ENCODE measurements at places on chromosomes 4 and X.

GRCh38 chr4:84455697-84456096 lies 43.4 kb downstream of the NKX6-1 start:
- DNase-seq = no peak

DNA sequence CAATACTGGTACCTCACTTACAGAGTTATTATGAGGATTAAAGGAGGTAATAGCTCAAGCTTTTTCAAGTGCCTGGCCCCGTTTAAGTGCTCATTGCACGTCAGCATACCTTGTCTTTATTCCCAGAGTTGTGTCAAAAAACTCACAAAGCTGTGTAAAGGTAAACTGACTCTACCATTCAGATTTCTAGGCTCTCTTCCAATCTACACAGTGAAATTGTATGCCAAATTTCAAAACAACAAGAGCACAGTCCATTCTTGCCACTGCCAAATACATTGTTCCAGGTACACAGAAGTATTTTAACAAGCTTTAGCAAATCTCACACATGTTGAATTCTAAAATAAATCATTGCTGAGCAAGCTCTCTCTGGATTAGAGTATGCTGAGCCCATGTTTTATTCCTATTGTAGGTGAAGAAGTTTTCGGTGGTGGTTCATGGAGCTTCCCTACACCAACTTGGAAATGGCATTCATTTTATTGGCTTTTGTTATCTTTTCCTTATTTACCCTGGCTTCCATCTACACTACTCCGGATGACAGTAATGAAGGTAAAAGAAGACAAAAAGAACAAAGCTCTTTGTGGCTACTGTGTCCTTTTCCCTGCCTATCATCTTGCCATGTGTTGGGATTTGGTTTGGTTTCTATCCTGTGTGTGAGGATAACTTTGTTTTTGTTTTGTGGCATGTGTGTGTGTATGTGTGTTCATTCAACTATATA lies 16.2 kb downstream of the SMIM31 start:
- DNase-seq = no peak

- no peak for DNase-seq
Observed at GRCh38 chr4:78553529-78554060, 2.0 kb downstream of the ANXA3 start.

- no peak for DNase-seq
Observed at GRCh38 chr4:94892051-94892450, 134.3 kb downstream of the BMPR1B start.

DNA sequence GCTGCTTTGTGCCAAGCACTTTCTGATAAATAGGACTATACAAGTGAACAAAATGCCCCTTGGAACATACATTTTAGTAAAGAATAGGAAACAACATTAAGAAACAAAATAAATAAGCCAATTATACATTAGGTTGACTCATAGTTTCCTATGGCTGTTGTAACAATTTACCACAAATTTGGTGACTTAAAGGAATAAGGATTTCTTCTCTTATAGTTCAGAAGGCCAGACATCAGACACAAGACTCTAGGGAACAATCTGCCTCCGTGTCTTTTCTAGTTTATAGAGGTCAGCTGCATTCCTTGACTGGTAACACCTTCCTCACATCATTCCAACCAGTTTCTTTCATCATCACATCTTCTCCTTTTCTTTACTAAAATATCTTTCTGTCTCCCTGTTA lies 235.9 kb upstream of the PCDH18 start:
- DNase-seq = no peak

- DNase-seq = peak; percentile 68
Observed at GRCh38 chr4:54107951-54108748, 8.2 kb downstream of the GSX2 start.

GRCh38 chr4:48366611-48367010 lies 25.3 kb downstream of the SLAIN2 start:
- no peak for DNase-seq

- no peak for DNase-seq
Observed at GRCh38 chr4:163913571-163913970, 419.1 kb downstream of the TMA16 start.

- DNase-seq = no peak
Observed at GRCh38 chr4:82712561-82712960, 86.0 kb downstream of the SCD5 start.

- DNase-seq = no peak
Observed at GRCh38 chr4:84378356-84378755, 120.7 kb downstream of the NKX6-1 start.

- DNase-seq = no peak
Observed at GRCh38 chr4:152808670-152809069, 28.9 kb downstream of the ARFIP1 start.

DNA sequence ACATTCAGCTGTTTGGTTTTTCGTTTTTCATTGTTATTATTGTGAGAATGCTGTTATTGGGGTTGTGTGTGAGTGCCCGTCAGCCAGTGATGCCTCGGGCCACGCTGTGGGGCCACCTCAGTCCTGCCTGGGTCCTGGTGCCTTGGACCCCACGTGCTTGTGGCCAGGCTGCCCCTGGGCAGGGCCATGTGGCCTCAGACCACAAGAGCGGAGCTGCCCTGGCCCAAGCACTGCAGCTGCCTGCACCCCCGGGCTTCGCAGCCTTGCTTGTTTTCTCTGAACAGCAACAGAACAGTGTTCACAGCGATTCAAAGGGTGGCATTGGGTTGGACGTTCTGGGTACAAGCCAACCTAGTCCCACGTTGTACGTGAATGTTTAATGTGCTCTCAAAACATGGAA lies 56.9 kb downstream of the CPLX1 start:
- no peak for DNase-seq

DNA sequence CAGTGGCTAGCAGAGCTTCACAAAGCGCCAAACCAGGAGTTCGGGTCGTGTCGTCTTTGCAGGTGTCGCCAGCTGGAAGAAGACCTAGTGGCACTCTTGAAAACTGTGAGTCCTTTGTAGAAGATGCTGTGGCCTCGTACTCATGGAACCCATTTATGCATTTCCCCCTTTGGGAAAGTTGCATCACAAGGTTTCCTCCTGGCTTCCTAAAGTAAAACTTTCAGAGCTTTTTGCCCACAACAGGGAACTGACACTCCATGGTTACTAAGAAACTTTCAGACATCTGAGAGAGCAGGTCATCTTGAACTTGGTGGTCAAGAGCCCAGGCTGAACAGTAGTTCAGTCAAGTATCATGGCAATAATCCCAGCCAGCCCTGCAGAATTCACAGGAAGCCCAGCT lies 15.9 kb upstream of the NOCT start:
- no peak for DNase-seq

DNA sequence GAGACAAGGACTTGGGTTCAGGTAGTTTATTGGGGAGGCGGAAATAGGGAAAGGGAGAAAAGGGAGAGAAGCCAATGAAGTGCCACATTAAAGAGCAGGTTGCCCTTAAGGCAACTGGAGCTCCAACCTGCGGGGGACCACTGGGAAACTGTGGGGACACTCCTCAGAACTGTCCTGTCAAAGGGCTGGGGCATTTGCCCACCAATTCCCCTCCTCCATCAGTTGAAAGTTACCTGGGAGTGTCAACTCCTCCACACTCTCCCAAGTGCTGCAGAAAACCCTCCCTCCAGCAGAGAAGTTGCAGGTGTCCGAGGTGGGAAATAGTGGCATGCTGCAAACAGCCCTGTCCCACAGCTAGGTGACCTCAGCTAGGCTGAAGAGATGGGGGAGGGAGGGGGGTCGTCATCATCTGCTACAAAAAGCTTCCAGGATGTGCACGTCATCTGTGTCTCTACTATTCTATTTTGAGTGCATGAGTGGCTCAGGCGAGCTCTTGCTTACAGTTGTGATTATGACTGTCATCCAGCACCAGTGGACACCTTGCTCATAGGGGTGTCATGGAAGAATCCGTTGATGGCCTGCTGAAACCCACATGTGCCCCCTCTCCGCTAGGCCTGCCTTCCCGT lies 41.5 kb upstream of the XPNPEP2 start:
- no peak for DNase-seq

DNA sequence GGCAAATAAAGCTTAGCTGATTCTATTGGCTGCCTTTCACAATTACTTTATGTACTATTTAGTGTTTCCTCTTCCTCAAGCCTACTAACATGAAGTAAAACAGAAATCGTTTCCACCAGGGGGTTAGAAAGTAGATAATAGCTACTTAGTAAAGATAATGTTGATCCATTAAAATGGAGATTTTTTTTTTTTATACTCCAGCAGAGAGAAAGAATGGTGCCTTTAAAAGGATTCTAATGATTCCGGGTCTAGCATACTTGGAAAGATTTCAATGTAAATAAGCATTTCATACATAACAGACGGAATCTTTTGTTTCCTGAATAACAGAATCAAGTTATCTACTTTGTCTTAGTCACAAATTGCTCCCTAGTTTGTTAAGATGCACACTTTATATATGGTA lies 37.1 kb downstream of the GK start:
- no peak for DNase-seq

DNA sequence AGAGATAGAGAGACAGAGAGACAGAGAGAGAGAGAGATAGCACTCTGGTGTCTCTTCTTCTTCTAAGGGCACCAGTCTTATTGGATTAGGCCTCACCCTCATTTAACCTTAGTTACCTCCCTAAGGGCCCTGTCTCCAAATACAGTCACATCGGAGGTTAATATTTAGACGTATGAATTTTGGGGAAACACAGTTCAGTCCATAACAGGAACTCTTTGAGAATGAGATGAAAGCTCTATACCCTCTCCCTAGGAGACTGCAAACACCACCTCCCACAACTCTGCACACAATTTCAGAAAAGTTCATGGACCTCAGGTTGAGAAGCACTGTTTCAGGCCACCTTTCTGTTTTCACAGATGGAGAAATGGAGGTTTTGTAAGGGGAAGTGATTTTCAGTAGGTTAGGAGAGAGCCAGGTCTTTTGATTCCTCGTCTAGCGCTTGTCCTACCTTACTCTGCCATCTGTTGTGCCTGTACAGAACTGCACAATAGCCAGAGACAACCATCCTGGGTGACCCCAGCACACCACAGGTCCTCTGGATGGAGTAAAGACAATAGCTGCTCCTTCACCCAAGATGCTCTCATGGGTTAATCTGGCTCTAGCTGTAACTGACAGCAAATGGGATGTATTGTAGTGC lies 16.9 kb upstream of the LOC101059915 start:
- DNase-seq = no peak

All from suppressor macrophage treated with lipopolysaccharide for 1 hour (primary cell).